ENCODE measurements at places on chromosomes 1 and 21. TPM values are rescaled to one million over a fixed set of nuclear protein-coding genes. Genes with fewer than 3 reads are reported as not detected.
A peak's percentile ranks its signal among the peaks of the same experiment; 100 is the strongest.

- H3K27me3 ChIP-seq: no peaks in the 10 kb centered on the region
- H3K27ac ChIP-seq: no peak overlapping the region
- H3K36me3 ChIP-seq: no peaks in the 10 kb centered on the region
- no peak overlapping the region for H3K4me3 ChIP-seq
Observed at GRCh38 chr1:177915641-177916040, 54.2 kb downstream of the SEC16B start.

GRCh38 chr1:232923739-232924386 lies 26.5 kb upstream of the NTPCR start:
- H3K27ac ChIP-seq: no peak overlapping the region
- no peaks in the 10 kb centered on the region for H3K36me3 ChIP-seq
- no peaks in the 10 kb centered on the region for H3K4me1 ChIP-seq
- no peak for DNase-seq
- no peak overlapping the region for H3K4me3 ChIP-seq

GRCh38 chr1:182217967-182218366 lies 156.5 kb upstream of the ZNF648 start:
- H3K36me3 ChIP-seq: no peaks in the 10 kb centered on the region
- H3K4me1 ChIP-seq: no peaks in the 10 kb centered on the region
- no peak overlapping the region for H3K27ac ChIP-seq
- DNase-seq: no peak
- H3K27me3 ChIP-seq: no peaks in the 10 kb centered on the region

- peak overlapping the region; percentile 100 for H3K27ac ChIP-seq
- H3K4me1 ChIP-seq: peaks cover 33% of the 10 kb centered on the region
- peak overlapping the region; percentile 2 for H3K4me3 ChIP-seq
- H3K27me3 ChIP-seq: no peaks in the 10 kb centered on the region
- H3K36me3 ChIP-seq: no peaks in the 10 kb centered on the region
Observed at GRCh38 chr1:150568594-150568966, 10.8 kb downstream of the MCL1 start.

RAB7B gene
- 0.22 TPM for total RNA-seq

Data from neural progenitor cell (in vitro differentiated cells).